ENCODE measurements at places on chromosomes 7 and 10. TPM values are rescaled to one million over a fixed set of nuclear protein-coding genes. Genes with fewer than 3 reads are reported as not detected.

Gene POMZP3
- 34.4 TPM for total RNA-seq

Gene PLXNA4
- 0.02 TPM for total RNA-seq

Gene SLC18A2
- not detected for total RNA-seq

Gene ZNF736
- total RNA-seq = 24.0 TPM

Gene NKX2-3
- total RNA-seq = not detected

Gene CH25H
- total RNA-seq = 0.12 TPM

Gene HIBADH
- total RNA-seq = 22.5 TPM

Gene NPY
- total RNA-seq = not detected

Gene TNRC18
- 36.0 TPM for total RNA-seq

Gene STOX1
- total RNA-seq = 0.42 TPM

Gene CFAP70
- total RNA-seq = 0.20 TPM

Gene TAS2R3
- 0.69 TPM for total RNA-seq

Gene ZMIZ2
- 86.5 TPM for total RNA-seq

Gene NYAP1
- total RNA-seq = 0.30 TPM

Gene THSD7A
- total RNA-seq = not detected

Gene IDI2
- total RNA-seq = not detected
